Posterior vena cava (tissue), 2 donors: ENCODE measurements at places on chromosomes 16 and 17. TPM values are rescaled to one million over a fixed set of nuclear protein-coding genes. Genes with fewer than 3 reads are reported as not detected.
A peak's percentile ranks its signal among the peaks of the same experiment; 100 is the strongest.

OMG gene
- 2.1 TPM for total RNA-seq

SRCIN1 gene
- total RNA-seq = 0.93 TPM

GRCh38 chr16:1781758-1782407 lies 488 bp downstream of the SPSB3 start:
- no peak for DNase-seq

DNA sequence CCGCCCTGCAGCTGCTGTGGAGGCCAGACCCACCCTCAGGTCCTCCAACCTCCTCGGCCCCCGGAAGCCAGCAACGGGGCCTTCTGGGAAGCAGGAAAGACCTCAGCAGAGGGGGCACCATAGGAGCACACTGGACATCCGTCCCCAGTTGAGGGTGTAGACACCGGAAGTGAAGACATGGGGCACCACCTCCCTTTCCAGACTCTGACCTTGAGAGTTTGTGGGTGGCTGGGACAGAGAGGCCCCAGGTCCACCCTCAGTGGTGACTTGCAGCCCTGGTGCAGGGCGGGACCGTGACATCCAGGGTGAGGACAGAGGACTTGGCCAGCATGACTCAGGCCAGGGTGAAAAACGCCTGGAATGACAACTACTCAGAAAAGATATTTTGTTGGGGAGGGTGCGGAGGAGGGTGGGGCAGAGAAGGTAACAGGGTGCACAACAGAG lies 19.9 kb downstream of the CEP295NL start:
- peak; percentile 95 for DNase-seq

DNA sequence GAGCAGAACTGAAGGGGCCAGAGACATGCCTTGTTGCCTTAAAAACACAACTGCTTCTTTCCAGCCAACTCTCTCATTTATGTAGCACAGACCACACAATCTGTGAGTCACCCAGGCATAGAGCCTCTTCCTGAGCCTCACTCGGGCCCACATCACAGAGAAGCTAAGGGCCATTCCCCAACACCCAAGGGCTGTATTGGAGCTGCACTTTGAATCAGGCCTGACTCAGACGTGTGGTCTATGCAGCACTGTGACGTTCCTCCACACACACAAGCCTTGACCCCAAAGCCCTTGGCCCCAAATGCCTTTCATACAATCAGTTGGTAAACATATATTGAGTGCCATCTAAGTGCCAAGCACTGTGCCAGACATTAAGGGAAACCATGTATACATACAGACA lies 308.9 kb upstream of the DYNLRB2 start:
- DNase-seq = no peak

DNA sequence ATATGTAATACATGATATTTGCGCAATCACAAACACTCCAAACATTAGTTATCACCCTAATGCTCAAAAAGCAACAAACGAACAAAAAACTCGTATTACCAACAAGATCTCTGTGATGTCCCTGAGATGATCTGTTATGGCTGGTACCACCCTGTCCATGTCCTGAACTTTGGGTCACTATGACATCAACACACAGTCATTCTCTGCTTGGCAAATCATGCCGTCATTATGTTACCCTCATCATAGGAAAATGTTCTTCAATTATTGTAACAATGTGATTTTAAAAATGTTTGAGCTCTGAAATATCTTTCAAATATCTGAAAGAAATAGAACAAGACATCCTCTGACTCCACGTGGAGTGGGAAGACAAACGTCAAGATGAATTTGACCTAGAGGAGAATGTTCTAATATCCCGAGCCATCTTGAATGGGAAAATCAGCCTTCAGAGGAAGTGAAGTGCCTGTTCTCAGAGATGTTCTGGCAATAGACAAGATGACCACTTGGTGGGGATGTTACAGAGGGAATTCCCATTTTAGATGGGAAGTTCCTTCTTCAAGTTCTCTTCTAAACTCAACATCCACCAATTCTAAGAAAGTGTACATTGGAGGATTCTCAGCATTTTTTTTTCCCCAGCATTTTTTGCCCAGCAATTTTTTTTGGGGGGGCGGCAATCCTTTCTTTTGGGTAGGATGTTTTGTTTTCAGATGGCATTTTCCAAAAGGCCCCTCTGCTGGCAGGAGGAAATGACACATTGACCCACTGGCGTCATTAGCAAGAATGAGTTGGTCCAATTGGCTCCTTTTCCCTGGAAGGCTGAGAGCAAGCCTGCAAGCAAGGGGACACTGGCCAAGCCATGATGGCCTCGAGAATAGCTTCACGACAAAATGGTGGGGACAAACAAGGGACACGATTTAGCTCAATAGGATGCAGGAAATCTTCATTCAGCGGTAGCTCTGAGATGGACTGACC lies 3.7 kb upstream of the HSD17B2 start:
- no peak for DNase-seq

GRCh38 chr16:82655072-82655714 lies 28.4 kb downstream of the CDH13 start:
- DNase-seq = no peak
